ENCODE measurements at places on chromosomes 1 and 21.

- no peak for DNase-seq
These were observed 75.4 kb downstream of the ABCA4 start for GRCh38 chr1:94045465-94046056.

DNA sequence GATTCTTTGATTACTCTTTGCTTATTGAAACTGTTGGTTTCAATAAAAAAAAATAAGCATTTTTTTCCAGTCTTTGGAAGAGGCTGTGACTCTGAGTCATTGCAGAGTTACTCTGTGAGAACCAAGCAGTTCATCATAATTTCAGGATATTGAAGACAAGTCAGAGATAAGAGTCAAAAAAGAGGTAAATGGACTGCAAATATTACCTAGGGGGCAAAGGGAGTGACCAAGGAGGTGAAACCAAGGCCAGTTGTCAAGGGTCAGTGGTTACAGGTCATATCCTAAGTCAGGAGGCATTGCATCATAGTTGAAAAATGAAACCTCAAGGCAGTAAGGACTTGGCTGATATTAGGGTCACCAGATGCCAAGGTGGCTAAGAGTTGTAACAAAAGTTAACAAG, 597.1 kb upstream of the USP24 start:
- no peak for DNase-seq

DNA sequence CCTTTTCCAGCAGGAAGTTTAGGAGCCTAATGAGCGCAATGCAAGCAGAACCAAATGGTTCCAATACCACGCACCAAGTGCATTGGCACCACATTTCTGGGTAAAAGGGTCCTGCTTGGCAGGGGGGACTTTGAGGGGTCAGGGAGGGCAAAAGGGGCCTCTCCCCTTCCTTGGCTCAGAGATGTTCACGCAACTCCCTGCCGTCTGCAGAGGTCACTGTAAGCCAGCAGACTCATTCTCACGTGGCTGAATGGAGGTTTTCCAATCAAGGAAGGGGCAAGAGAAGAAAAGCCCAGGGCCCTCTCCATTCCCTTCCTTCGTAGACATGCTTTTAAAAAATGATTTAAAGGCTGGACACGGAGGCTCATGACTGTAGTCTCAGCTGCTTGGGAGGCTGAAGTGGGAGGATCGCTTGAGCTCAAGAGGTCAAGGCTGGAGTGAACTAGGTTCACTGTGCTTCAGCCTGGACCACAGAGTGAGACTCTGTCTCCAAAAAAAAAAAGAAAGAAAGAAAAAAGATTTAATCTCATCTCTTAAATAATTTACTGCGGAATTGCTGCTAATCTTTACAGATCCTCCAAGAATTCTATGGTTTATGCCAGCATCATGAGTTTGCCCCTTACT, 80.3 kb downstream of the RUNX3 start:
- DNase-seq = no peak

- peak; percentile 15 for DNase-seq
These were observed 29.0 kb upstream of the KHDRBS1 start for GRCh38 chr1:31984419-31985347.

- no peak for DNase-seq
These were observed 67.2 kb upstream of the TTC34 start for GRCh38 chr1:2868571-2869195.

- no peak for DNase-seq
These were observed 23.9 kb downstream of the RUNX3 start for GRCh38 chr1:24905979-24906720.

GRCh38 chr1:66761221-66761620, 9.0 kb downstream of the DYNLT5 start:
- no peak for DNase-seq

DNA sequence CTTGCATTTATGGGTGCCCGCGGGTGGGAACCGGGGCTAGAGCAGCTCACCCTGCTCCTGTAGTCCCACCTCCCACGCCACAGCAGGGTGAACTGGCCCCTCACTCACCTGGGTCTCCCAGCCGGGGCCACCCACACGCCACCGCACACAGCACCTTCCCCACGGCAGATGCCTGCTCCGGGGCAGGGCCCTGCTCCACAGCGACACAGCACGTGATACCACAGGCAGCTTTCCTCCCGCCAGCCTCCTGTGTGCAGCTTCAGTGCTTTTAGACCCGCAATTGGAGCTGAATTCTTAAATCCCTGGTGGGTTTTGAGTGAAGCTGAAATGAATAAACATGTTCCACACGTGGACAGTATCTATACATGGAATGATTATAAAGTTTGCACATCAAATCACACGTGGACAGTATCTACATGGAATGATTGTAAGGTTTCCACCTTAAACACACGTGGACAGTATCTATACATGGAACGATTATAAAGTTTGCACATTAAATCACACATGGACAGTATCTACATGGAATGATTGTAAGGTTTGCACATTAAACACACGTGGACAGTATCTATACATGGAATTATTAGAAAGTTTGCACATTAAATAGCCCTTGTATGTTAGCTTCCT, 93.1 kb upstream of the COL6A1 start:
- no peak for DNase-seq

GRCh38 chr1:58664881-58665280, 35.0 kb downstream of the MYSM1 start:
- no peak for DNase-seq

DNA sequence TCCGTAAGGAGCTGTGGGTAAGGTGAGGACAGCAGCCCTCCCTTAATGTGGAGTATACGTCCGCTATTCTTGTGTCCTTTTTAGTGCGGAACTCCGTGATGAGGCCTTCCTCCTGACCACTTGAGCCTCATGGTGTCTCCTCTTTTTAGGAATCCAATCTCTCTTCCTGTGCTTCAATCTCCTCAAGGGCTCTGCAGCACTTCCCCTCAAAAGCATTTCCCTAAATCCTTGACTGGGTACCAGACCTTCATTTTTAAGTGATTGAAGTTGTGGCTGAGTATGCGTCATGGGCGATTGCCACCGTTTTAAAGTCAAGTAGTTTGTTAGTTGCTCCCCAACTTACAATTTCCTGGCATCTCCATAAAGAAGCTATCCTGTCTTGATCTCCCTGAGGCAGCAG, 62.8 kb downstream of the SAMSN1 start:
- no peak for DNase-seq

DNA sequence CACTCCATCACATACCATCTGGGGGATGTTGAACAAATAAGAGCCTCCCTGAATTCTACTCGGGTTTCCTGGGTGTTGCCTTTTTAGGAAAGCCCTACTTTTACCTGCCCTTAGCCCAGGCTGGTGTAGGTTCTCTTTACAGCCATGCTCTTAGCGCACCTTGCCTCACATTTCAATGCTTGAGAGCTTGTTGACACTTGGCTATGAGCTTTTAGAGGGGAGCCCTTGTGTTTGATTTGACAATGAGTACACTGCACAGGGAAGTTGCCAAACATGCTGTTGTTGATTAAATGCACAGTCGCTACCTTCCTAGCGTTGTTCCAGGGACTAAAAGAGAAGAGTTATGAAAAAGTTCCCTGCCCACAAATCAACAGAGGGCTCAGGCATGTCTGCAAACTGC, 103.8 kb downstream of the TRABD2B start:
- DNase-seq = no peak

GRCh38 chr21:43322311-43322710, 104.6 kb downstream of the SIK1 start:
- no peak for DNase-seq

GRCh38 chr1:24735509-24736375, 9.5 kb upstream of the CLIC4 start:
- no peak for DNase-seq

DNA sequence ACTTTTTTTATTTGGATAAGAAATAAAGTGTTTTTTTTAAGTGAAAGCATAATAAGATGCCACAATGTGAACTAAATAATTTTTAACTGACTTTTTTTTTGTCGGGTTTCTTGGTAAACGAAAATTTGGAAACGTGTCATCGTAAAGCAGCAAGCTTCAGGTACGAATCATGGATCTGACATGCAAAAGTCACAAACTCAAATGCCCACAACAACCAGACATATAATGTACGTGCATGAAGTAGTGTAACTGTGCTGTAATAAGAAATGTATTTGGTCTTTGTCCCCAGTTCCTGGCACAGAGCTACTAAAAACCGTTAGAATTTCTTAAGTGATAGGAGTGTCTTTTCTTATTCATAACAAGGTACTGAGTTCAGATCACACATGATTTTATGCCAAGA, 44.3 kb upstream of the LRRC7 start:
- no peak for DNase-seq

GRCh38 chr1:109954041-109954512, 30.5 kb upstream of the AHCYL1 start:
- DNase-seq = no peak

DNA sequence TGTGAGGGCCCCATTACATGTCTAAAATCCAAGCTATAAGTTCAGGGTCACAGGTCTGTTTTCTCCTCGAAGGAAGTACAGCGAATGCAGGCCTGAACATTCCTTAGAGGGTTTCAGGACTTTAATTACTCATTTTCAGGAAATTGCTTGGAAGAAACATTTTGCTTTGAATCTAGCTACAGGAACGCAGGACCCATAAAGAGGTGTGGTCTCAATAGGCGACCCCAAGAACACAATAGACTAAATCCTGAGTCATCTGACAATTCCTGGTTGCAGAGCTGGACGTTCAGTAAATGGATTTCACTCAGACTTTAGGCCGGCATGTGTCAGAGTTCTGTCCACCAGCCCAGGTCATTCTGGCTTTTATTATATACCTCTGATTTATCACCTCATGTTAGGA, 1.0 kb upstream of the ERG start:
- no peak for DNase-seq

DNA sequence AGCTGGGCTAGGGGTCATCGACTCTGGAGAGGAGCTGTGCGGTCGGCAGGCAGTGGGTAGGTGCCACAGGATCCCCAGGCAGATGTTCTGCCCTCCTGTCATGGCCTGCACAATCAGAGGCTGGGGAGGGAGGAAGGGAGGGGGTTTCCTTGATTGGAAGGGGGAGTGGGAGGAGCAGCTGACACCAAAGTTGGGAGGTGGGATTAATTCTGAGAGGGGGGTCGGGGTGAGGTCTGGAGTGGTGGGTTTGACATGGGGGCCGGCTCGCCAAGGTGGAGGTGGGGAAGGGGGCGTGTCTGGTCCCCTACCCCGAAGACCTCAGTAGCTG, 651 bp upstream of the HPCA start:
- DNase-seq = no peak

DNA sequence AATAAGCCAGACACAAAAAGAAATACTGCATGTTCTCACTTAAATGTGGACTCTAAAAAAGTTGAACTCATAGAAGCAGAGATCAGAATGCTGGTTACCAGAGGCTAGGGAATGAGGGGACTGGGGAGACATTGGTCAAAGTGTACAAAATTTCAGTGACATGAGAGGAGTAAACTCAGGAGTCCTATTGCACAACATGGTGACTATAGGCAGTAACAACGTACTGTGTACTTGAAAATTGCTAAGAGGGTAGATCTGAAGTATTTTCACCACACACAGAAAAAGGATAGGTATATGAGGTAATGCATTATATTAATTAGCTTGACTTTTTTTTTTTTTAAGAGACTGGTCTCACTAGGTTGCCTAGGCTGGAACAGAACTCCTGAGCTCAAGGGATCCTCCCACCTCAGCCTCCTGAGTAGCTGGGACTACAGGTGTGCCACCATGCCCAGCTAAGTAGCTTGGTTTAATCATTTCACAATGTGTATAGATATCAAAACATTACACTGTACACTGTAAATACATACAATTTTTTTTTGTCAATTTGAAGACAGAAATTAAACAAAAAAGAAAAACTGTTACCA, 7.4 kb downstream of the ZNF496 start:
- DNase-seq = no peak

- DNase-seq = no peak
These were observed 20.2 kb downstream of the LMOD1 start for GRCh38 chr1:201925981-201926645.

- no peak for DNase-seq
These were observed 74.6 kb downstream of the USP25 start for GRCh38 chr21:15804247-15805005.

DNA sequence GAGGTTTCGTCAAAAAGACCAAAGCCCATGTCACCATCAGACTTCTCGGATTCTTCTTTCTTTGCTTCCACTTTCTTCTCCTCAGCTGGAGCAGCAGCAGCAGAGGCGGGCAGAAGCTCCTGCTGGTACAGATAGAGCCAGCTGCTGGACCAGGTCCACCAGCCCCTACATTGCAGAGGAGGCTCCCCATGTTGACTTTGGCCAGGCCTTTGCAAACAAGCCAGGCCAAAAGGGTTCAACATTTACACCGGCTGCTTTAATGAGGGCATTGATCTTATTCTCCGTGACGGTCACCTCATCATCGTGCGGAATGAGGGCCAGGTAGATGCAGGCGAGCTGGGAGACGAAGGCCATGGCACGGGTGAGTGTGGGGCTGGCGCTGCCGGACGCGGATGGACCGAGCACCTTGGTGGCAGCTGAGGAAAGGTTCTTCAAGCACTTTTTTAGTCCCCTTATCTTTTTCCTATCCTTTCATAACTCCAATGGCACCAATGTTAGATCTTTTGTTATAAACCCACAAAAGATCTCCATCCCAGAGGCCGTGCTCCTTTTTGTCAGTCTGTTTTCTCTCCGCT, 358.5 kb downstream of the RGS7 start:
- no peak for DNase-seq

- DNase-seq = no peak
These were observed 3.5 kb downstream of the OR14I1 start for GRCh38 chr1:248699099-248699498.

DNA sequence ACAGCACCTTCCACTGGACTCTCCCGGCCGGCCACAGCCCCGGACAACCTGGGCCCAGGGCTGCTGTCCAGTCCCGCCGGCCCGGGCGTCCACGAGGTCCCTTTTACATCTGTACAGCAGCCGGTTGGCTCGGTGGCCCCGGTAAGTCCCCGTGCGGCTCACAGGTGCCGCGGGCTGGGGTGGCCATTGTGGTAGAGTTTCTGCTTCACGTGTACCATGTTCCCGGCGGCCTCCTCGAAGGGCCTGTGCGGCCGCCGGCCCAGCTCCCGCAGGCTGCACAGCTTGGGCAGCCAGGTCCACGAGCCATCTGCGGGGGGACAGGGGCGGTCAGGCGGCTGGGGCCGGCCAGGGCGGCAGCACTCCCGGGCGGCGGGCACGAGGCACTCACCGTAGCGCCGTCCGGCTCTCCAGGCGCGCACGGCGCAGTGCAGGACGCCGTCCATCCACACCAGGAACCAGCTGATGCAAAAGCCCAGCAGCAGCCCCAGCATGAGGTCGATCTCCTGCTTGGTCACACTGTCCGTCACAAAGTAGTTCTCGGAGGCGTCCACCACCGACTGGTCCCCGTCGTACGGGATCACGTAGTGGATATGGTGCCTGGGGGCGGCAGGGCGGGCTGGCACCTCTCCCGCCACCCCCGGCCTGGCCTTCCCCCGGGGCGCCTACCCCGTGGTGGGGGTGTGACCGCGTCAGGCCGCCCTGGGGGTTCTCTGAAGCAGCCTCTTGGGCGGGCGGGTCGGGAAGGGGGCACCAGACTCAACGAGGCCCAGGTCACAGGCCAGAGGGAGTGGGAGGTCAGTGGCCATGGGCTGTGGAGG, 5.0 kb downstream of the TMEM240 start:
- no peak for DNase-seq

All from activated T-helper 1 cell treated with Interleukin-2 at 50 U/mL for 16 hours (primary cell).